Stimulated activated naive B cell treated with anti-CD40 and anti-IgM and Interleukin-4, amounts not matched to agents 10 μg/mL and 1 μg/mL and 100 μg/mL, for 72 hours (primary cell): ENCODE measurements at places on chromosomes 6 and 20.
A peak's percentile ranks its signal among the peaks of the same experiment; 100 is the strongest.

DNA sequence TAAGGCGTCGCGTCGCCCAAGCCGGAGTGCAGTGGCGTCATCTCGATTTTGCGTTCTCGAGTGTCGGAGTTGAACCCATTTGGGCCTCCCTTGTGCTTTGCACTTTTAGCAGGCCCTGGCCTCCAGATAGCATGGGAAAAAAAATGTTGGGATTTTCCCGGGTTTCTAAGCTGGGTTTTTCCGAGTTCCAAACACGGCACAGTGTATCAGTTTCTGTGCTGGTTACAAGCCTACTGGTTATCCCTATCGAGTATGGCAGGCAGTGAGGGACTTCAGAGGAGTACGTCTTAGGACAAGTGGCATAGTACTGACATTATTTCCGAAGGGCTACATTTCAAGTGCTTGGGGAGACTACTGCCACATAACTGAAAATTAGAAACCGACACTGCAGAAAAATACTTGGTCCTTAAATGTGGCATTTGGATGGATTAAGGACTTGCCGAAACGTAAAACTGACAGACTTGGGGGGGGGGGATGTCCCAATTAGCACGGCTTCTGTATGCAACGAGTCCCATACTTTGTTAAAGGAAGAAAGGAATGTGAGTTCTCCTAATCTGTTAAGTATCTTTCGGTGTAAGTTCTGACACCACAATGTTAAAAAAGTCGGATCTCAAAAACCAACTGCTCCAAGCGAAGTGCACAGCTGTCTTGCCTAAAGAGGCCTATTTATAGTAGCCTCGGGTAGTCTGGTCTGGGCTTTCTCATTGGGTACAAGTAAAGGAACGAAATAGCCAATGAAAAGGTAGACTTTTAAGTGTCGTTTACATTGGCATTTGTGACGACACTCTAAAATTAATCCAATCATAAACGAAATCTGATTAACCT is 70.2 kb downstream of the HFE start:
- H3K4me1 ChIP-seq: peaks cover 65% of the 10 kb centered on the region
- H3K27ac ChIP-seq: peak overlapping the region; percentile 100
- H3K4me3 ChIP-seq: peak overlapping the region; percentile 83
- no peaks in the 10 kb centered on the region for H3K27me3 ChIP-seq
- peaks cover 38% of the 10 kb centered on the region for H3K36me3 ChIP-seq

DNA sequence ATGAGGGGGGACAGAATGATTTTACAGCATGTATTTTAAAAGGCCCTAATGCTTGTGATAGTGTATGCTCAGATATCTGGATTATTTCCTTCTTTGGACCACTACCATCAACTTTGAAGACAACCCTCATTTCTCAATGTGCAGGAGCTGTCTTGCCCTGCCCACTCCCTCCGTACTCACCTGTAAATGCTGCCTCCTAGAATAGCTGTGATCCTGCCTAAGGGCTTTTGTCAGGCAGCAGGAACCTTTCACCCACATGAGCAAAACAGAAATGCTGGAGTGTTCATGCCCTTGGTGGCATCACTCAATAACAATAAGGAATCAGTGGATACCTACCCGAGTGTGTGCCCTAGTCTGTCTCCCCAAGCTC is 723.6 kb upstream of the FLRT3 start:
- H3K27me3 ChIP-seq: no peaks in the 10 kb centered on the region
- no peaks in the 10 kb centered on the region for H3K36me3 ChIP-seq
- H3K27ac ChIP-seq: no peak overlapping the region
- H3K4me3 ChIP-seq: no peak overlapping the region

DNA sequence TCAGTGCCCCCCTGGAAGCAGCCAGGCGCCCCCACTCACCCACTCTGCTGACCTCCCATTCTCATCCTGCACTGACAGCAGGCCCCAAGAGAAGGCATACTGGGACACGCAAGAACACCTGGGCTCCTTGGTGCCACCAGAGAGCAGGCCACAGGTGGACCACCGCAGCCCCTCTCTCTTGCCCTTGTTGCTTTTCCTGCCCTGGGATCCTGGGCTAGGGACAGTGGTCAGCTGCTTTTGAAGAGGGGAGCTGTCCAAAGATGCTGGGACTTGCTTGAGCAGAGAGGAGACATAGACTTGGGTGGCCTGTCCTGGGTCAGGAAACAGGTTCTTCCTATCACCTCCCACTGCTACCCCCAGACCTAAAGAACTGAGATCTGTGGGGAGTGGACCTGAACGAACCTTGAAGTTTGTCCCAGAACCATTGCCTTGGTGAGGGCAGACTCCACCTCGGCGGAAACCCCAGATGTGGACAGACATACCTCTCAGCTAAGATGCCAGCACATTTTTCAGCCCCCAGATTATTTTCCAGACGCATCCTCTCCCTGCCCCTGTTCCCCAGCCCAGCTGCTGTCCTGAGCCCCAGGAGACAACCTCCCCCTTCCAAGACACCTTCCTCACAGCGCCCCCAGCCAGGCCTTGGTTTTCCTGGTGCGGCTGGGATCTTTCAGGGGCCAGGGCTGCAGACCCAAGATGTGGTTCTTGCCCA is 1.1 kb downstream of the GLP1R start:
- no peak for DNase-seq
- peak overlapping the region; percentile 59 for H3K4me3 ChIP-seq
- no peaks in the 10 kb centered on the region for H3K36me3 ChIP-seq

- peaks cover 2% of the 10 kb centered on the region for H3K36me3 ChIP-seq
- no peaks in the 10 kb centered on the region for H3K27me3 ChIP-seq
- no peak for DNase-seq
These were observed 855 bp upstream of the GFOD1 start for GRCh38 chr6:13488015-13488895.

DNA sequence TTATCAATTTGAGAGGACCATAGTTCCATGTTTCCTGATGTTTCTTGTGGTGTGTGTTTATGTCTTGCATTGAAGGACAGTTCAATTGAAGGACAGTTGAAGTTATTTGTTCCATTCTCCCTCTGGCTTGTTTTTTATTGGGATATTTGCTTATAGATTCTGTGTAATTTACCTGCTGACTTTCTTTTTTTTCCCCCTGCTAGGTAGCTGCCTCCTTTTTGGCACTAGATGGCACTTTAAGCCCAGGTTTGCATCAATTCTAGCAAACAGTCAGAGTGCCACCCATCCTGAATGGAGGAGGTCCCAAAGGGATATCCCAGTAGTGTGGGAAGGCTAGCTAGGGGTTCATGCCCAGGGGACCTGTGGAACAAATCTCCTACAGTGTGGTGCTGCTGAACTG is 78.1 kb downstream of the CFAP61 start:
- DNase-seq: no peak
- H3K36me3 ChIP-seq: peaks cover 4% of the 10 kb centered on the region
- H3K27me3 ChIP-seq: peaks cover 43% of the 10 kb centered on the region
- H3K27ac ChIP-seq: no peak overlapping the region
- H3K4me1 ChIP-seq: no peaks in the 10 kb centered on the region

DNA sequence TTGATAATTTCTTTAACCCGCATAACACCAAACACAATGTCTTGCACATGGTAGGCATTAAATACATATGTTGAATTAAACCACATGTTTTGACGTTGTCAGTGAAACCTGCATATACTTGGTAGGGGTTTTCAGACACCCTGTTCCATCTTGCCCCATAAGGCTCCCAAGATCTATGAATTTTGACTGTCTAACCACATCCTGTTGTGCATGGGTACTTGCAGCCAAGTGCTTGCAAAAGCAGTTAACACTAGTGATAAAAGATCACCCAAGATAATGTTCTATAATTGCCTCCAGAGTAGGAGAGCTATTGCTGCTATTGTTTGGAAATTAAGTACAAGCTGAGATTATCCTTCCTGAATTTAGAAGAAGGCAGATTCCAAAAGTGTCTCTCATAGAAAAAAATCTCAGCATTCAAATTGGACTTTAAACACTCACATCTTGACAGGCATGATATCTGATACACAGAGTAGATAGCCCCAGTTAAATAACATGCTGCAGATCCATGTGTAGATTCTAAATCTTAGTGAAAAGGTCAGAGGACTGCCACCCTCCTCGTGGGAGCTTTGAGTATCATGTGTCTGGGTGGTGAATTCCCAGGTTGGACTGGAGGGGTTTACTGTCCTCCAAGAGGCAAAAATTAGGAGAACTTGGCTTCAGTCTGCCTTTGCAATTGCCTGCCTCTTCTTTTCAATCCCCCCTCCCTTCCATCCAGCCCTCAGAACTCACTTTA is 25.8 kb upstream of the CCN6 start:
- no peak for DNase-seq
- peaks cover 7% of the 10 kb centered on the region for H3K4me1 ChIP-seq
- H3K27ac ChIP-seq: no peak overlapping the region

- H3K4me1 ChIP-seq: no peaks in the 10 kb centered on the region
- H3K4me3 ChIP-seq: no peak overlapping the region
- H3K27ac ChIP-seq: no peak overlapping the region
- H3K36me3 ChIP-seq: no peaks in the 10 kb centered on the region
- no peak for DNase-seq
- peaks cover 26% of the 10 kb centered on the region for H3K27me3 ChIP-seq
These were observed 12.4 kb upstream of the KIAA1755 start for GRCh38 chr20:38272961-38273360.

DNA sequence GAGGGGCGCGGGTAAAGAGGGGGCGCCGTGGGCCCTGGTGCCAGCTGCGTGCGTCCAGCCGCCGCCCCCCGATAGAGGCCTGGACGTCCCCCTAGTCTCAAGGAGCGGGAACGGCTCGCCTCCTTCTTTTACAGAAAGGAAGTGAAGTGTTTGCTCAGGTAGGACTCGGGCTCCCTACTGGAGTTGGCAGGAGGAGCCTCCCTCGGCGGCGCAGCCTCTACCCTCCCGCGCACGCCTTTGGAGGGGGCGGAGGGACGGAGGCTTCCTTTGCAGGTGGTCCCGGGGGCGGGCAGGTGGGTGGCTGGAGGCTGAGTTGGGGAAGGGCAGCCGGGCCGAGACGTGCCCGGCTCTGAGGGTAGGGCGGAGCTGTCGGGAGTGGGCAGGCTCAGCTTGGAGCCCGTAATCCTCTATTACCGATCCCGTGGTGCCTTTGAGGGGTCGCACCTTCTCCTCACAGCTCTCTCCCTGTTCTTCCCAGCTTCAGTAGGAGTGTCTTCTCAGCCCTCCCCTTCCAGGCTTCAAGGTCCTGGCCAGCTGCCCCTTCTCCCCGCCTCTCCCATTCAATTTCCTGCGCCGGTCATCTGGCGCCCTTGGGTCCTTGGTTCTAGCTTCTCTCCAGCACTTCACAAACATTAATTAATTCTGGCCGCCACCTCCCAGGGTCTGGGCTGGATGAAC is 728 bp downstream of the ITPR3 start:
- H3K27me3 ChIP-seq: no peaks in the 10 kb centered on the region
- peaks cover 9% of the 10 kb centered on the region for H3K36me3 ChIP-seq
- no peak for DNase-seq
- peak overlapping the region; percentile 84 for H3K27ac ChIP-seq
- H3K4me3 ChIP-seq: peak overlapping the region; percentile 90
- H3K4me1 ChIP-seq: peaks cover 55% of the 10 kb centered on the region

DNA sequence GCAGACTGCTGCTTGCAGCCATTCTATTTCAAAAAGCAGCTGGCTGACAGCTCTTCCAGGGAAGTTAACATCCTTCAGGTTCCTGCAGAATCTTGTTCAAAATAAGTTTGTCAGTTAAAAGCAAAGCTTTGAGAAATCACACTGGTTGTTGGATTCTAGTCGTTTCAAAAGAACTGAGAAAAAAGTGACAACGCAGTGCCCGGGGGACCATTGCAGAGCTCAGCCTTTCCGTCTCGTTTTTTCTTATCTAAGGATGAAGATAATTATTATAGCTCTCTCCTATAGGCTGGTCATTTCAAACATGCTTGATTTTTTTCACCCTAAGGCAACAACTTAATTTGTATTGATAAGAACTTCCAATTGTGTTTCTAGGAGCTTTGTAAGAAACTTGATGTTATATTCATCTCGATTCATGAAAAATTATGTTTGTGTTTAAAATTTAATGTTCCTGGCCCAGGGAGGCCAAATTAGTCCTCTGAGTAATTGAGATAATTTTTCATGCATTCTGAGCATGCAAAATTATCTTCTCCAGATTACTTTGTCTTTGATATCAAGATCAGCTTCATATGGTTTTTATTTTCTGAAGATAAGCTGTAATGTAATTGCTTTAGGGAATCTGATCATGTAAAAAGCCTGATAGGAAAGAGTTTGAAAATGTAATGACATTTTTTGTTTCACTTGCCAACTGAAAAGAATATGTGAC is 58.4 kb downstream of the SNAP25 start:
- no peaks in the 10 kb centered on the region for H3K36me3 ChIP-seq
- H3K4me3 ChIP-seq: no peak overlapping the region
- no peaks in the 10 kb centered on the region for H3K4me1 ChIP-seq
- no peaks in the 10 kb centered on the region for H3K27me3 ChIP-seq
- DNase-seq: no peak

DNA sequence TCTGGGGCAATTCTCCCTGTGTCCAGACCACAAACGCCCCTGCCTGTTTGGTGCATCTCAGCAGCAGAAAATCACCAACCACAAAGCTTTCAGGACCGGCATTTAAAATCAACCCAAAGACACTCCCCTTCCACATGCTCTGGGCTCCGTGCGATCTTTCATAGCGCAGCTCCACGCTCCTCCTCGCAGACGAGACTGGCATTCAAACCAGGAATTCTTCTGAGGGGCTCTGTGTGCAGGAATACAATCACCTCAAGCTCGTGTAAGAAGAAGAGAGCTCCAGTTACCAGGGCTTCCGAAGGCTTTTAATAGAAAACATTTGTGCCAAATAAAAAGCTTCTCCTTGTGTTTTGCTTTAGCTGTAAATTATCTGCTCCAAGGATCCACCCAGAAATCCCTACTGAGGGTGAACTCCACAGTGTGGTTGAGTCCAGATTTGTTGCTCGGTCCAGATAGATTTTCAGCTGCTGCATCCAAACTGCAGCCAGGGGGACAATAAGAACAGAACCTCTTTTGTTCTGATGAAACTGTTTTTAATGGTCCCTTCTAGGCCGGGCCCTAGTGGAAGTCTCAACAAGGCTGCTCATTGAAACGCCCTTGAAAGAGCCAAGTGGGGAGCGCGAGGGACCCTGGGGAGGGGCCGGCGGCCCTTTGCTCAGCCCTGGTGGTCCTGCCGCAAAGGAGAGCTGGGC is 16.4 kb upstream of the BMP7 start:
- no peaks in the 10 kb centered on the region for H3K4me1 ChIP-seq
- peaks cover 62% of the 10 kb centered on the region for H3K27me3 ChIP-seq
- H3K27ac ChIP-seq: no peak overlapping the region
- H3K36me3 ChIP-seq: no peaks in the 10 kb centered on the region

DNA sequence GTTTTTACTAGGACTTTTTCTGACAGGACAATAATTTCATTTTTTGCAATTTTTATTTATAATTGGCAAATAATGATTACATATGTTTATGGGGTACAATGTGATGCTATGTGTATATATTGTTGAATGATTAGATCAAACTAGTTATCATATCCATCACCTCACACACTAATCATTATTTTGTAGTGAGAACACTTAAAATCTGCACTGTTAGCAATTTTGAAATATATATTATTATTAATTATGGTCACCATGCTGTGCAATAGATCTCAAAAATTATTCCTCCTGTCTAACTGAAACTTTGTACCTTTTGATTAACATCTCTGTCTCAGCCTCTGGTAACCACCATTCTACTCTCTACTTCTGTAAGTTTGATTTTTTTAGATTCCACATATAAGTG is 378.7 kb downstream of the PLCB1 start:
- no peaks in the 10 kb centered on the region for H3K4me1 ChIP-seq
- H3K27me3 ChIP-seq: no peaks in the 10 kb centered on the region
- no peak overlapping the region for H3K4me3 ChIP-seq
- H3K36me3 ChIP-seq: no peaks in the 10 kb centered on the region
- H3K27ac ChIP-seq: no peak overlapping the region
- DNase-seq: no peak
